Activated naive CD4-positive, alpha-beta T cell treated with anti-CD3 and anti-CD28 coated beads, Interleukin-2, amount 10 ng/mL, durations not matched to agents 7 days and 5 days (primary cell): ENCODE measurements at places on chromosomes 5 and 9.

DNA sequence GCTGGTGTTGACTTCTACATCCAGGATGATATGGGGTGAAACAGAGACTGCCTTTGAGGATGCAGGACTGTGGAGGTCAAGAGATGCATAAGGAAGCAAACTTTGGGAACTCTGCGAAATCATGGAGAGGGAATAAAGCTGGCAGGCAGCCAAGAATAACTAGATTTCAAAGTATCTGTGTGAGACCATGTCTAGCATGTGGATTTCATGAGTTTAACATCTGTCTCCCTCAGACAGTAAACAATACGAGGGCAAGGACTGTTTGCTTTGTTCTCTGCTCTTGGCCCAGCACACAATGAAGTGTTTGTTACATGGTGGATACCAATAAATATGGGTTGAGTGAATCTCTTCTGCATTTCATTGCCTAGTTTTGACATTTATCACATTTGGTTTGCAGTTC, 71.3 kb downstream of the RASEF start:
- DNase-seq: no peak

GRCh38 chr5:135553688-135554462, 18.1 kb upstream of the NEUROG1 start:
- no peak for DNase-seq

GRCh38 chr9:119280740-119281485, 88.3 kb downstream of the BRINP1 start:
- DNase-seq: no peak

DNA sequence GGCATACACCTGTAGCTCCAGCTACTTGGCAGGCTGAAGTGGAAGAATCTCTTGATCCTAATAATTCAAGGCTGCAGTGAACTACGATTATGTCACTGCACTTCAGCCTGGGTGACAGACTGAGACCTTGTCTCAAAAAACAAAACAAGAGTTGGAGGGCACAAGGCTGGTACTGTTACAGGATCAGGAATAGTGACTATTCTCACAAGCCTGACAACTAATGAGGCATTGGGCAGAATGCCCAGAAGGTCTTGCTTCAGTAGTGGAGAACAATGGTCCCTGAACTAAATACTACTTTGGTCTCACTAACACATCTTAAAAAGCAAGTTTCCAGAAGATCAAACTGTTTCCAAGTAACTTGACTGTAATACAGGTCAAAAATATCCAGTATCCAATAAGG, 182.9 kb upstream of the RFX3 start:
- DNase-seq: no peak

DNA sequence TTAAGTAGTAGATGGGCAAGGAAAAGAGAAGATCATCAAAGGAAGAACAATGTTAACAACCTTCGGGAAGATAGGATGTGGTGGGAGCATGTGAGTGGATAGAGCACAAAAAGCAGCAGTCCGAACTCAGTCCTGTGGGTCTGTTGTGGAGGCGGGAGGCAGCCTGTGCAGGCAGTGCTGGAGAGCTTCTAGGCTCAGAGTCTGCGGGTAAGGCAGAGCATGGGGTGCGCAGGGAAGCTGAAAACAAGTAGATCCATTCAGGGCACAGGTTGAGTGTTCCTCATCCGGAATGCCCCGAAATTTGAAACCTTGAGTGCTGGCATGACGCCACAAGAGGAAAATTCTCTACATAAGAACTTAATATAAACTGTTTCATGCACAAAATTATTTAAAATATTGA, 84.9 kb downstream of the PPIC start:
- no peak for DNase-seq

DNA sequence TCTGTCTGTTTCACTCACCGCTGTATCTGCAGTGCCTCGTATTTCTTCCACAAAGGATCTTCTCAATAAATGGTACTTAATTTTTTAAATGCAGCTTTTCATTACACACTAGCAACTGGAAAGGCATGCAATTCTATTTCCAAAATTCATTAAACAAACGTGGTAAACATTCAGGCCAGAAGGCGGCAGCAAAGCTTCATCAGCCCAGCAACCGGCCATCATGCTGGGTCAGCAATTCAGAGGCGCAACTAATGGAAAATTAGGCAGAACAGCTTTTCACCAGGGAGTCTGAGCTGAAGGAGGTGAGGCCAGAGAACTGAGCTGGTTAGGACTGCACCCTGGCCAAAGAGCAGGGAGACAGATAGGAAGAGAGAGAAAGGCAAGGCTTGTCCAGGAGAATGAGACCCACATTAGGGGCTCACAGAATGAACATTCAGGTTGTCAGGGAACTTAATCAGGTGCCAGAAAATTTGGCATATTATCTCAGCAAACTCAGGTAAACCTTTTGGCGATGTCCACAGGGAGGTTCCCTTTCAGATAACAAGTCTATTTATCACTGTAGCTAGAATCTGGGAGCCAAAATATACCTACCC, 17.7 kb upstream of the RNF180 start:
- no peak for DNase-seq

GRCh38 chr5:83586874-83587776, 115.6 kb downstream of the VCAN start:
- no peak for DNase-seq

- DNase-seq: no peak
Measured at GRCh38 chr9:20396509-20396908, 225.8 kb downstream of the MLLT3 start.

GRCh38 chr9:131297903-131298302, 8.4 kb downstream of the PLPP7 start:
- no peak for DNase-seq

- DNase-seq: no peak
Measured at GRCh38 chr9:17578577-17578910, 322 bp upstream of the SH3GL2 start.

DNA sequence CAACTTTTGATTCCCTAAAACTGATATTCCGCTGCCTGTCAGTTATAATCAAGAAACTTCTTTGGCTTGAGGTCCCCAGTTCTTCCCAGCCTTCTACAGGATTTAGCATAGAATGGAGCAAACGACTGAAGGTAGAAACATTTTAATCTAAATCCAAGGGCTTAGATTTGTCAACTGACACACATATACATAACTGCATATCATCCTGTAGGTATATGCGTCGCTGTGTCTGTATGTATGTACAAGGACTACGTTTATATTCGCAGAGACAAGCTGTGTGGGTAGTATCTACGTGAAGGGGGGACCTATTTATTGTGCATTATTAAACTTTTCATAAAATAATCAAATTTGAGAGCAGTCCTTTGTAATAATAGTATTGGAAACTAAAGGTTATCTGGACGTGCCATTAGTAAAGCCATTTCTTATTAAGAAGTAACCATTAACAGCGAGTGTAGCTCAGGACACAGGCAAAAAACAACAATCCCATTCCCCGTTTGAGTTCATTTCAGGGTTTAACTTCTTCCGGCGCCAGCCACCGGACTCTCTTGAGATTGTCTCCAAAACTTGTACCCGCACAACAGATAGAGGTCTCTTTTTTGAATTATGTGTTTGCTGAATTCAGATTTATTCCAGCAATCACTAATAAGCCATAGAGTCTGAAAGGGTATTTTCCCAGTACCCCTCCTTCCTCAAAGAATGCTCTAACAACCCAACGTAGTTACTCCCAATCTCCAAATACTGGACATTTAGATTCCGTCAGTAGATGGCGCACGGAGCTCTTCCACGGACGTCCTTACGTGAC, 2.1 kb upstream of the MLLT3 start:
- peak; percentile 60 for DNase-seq

DNA sequence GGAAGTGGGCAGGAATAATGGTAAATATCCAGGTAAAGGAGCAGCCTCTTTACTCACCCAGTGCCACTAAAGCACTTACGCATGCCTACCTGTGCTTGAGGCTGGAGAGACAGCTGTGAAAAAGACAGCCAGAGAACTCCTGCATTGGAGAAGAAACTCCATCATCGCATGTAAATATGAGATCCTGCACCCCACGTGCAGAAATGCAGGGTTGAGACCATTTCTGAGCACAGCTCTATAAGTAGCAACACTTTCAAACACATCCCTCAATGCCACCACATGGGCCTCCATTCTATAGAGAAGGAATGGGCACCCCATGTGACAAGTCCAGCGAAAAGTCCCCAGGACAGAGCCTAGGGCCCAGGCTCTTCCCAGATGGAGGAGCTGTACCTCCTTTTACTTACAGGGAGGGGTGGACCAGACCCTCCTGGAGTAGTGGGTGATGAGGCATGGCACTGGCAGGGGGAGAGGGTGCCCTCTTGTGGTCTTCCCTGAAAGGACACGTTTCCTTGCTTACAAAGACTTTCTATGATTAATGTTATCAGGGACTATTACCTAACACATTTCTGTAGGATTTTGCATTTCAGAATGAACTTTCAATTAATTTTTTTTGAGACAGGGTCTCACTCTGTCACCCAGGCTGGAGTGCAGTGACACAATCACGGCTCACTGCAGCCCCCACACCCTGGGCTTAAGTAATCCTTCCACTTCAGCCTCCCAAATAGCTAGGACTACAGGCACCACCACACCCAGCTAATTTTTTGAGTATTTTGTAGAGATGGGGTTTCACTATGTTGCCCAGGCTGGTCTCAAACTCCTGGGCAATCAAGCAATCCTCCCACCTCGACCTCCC, 55.3 kb upstream of the IL17B start:
- peak; percentile 67 for DNase-seq

DNA sequence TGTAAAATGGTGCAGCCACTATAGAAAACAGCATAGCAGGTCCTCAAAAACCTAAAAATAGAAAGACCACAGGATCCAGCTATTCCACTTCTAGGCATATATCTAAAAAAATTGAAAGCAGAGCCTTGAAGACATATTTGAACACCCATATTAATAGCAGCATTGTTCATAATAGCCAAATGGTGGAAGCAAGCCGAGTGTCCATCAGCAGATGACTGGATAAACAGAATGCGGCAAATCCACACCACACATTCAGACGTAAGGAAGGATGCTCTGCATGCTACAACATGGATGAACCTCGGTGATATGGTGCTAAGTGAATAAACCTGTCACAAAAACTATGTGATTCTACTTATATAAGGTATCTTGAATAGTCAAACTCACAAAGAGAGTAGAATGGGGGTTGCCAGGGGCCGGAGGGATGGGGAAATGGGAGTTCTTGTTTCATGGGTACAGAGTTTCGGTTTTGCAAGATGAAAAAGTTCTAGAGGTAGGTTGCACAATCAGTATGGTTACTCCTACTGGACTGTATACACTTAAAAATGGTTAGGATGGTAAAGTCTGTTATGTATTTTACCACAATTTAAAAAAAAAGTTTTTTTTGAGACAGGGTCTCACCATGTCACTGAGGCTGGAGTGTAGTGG, 17.1 kb upstream of the HSD17B3 start:
- no peak for DNase-seq

DNA sequence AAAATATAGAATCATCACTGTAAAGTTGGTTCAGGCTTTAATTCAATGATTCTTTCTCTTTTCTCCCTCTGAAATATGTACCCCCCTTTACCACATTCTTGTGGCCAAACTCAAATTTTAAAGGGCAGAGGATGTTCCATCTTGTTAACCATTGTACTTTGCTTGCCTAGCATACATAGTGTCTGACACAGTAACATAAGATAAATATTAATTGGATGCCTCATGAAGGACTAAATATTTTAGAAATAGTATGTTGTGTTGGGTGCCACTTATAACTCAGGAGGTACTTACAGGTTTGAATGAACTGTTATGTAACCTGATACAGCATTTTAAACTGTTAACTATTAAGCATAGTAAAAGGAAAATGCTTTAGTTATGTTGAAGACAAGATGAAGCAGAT, 71.5 kb downstream of the NIPBL start:
- no peak for DNase-seq

GRCh38 chr9:76433406-76433805, 25.6 kb upstream of the GCNT1 start:
- DNase-seq: no peak

GRCh38 chr5:93161661-93162654, 419.1 kb downstream of the NR2F1-AS1 start:
- DNase-seq: no peak

DNA sequence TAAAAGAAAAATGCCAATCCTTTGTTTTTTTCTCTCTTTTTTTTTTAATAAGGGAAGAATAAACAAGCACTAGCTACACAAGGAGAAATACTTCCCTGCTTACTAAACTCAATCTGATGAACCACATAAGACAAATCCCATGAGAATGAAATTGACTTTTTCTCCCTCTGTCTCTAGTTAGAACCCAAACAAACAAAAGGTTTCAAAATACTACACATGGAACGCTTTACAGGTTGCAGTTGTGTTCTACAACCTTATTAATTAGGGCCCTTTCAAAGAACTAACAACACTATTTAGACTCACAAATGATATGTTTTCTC, 124.5 kb downstream of the PDE4D start:
- no peak for DNase-seq

GRCh38 chr9:107929443-107929842, 439.9 kb upstream of the KLF4 start:
- no peak for DNase-seq

GRCh38 chr5:124745007-124745927, 1.2 kb downstream of the ZNF608 start:
- DNase-seq: no peak

GRCh38 chr5:77776554-77777206, 541 bp upstream of the TBCA start:
- DNase-seq: no peak

- peak; percentile 20 for DNase-seq
Measured at GRCh38 chr5:1002836-1003235, 5.8 kb upstream of the NKD2 start.

DNA sequence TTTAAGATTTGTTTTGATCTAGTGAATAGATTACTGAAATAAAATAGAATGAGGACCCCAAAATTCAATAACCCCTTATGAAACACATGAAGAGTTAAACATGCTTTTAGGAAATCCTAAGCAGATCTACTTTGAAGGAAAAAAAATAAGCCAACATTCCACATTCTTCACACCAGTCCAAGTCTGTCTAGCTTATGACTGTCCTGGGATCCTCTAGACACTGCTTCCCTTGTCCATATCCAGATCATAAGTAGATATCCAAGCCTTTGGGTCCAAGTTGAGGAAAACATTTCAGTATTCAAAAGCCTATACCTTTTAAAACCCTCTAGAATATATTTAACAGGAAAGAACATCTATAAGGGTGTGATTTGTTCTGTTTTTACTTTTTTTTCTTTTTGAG, 58.8 kb upstream of the MINAR2 start:
- DNase-seq: no peak

GRCh38 chr5:16005225-16005624, 174.4 kb downstream of the MARCHF11 start:
- no peak for DNase-seq

DNA sequence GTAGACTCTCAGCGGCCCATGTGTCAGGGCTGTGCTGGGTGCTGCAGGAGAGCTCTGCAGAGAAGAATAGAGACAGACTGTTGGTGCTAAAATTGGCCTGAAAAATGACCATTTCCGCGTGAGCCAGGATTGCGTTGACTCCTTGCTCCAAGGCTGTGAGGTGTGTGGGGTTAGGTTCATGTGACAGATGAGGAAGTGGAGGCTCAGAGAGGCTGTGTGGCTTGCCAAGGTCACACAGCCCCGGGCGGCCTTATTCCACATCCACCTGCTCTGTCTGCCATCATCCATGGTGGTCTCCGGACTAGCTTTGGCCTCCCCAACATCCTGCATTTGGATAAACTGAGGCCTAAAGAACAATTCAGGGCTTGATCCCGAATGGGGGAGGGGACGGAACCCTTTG, 15.2 kb downstream of the NEK6 start:
- no peak for DNase-seq

- DNase-seq: no peak
Measured at GRCh38 chr5:176774216-176775171, 35.9 kb upstream of the UNC5A start.
